ENCODE measurements at places on chromosomes 2 and 18.

GRCh38 chr2:219010162-219010756 is 17.0 kb upstream of the CRYBA2 start:
- no peak for DNase-seq

- DNase-seq = no peak
Observed at GRCh38 chr2:51120754-51121280, 88.9 kb upstream of the NRXN1 start.

DNA sequence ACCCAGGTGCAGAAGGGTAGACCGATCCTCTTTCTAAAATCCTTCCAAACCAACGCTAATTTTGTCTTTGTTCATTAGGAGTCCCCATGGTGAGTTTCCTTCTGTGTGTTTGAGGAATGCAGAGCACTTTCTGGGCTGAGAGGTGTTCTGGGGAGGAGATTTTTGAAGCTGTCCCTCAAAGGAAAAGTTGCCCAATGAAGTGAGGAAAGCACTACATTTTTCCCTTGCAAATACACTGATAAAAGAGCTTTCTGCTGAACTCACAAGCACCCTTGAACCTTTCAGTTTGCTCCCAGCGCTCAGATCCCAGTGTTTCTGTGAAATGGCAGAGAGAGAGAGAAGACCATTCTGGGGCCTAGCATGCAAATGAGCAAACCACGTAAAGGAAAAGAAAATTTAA is 299.6 kb upstream of the FANCL start:
- no peak for DNase-seq

GRCh38 chr2:2730301-2730833 is 399.3 kb upstream of the MYT1L start:
- DNase-seq = no peak

DNA sequence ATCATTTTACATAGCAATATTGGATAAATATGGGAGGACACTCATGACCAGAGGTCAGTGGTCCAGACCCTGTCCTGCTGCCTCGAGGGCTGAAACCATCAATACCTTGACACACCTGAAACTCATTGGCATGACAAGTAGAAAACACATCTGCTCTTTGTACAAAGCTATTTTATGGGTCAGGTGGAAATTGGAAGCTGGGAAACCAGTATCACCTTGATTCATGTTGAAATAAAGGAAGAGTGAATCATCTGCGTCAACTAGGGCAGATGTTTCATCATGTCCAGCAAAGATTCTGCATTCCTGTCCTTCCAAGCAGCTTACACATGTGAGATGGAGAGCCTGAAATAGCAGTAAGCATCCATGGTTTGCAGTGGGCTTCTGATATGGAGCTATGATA is 80.0 kb upstream of the ERBB4 start:
- no peak for DNase-seq

DNA sequence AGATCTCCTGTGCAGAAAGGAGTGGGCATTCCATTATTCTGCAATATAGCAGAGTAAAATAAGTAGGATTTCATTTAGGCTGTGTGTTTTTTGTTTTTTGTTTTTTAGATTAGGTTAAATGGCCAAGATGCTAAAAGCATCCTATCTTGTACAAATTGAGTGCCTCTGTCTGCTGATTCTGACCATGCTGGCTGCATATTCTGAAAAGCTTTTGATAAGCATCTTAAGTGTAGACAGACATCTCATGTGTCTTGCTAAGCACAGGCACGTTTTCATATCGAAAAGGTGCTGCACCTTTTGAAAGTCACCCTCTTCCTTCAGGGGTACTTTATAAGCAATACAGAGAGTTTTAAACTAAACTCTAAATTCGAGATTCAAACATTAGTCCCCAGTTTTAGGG is 74.0 kb upstream of the BCL11A start:
- DNase-seq = no peak

DNA sequence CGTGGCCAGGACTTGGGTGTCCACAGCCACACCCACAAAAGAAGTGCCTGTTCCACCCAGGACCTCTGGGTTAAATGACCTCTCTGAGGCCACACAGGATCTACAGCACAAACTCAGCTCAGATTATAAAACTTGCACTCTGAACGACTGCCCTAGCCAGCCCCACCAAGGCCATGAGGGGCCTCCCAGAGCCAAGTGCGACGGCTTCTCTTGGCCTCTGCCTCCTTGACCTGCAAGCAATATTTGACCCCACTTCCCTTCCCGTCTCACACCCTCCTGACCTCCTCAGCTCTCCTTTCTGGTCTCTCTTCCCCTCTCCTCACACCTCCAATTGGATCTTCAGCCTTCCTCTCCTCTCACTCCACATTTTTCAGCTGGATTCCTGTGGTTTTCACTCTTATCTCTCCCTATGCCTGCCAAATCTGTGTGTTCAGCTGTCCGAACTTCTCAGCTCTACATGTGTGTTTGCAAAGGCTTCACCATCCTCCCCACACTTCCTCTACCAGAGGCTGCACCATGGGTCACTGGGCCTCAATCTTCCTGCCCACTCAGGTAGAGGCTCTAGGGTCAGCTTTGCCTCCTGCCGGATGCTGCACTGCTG is 25.3 kb upstream of the STEAP3 start:
- no peak for DNase-seq

DNA sequence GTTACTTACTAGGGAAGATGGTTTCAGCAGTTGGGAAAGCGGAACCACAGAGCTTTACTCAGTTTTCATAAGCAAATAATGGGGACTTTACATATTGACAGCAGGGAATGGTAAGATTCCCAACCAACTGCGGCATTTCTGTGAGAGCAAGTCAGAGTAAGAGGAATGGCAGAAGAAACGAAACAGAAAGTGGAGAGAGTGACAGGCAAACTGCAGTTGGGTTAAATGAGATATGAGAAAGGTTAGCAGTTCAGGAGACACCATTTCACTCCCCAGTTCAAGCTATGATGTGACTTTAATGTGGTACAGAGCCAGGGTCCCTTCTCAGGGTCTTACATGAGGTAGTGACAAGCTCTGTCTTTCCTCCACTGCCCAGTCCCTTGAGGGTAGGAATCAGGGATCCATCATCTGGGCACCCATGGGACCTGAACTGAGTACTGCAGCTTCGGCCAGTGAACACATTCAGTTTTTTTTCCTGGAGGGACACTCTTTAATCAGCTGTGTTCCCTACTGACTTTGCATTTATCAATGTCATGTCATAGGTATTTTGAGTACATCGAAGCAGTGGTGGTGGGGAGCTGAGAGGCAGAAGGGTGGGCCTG is 33.0 kb upstream of the GREB1 start:
- DNase-seq = no peak

GRCh38 chr2:20675701-20676352 is 8.9 kb downstream of the GDF7 start:
- DNase-seq = no peak

- DNase-seq = no peak
Observed at GRCh38 chr18:59932401-59932800, 32.6 kb downstream of the PMAIP1 start.

GRCh38 chr2:127275356-127275755 is 18.6 kb downstream of the ERCC3 start:
- DNase-seq = no peak

- no peak for DNase-seq
Observed at GRCh38 chr2:120963997-120964705, 228.5 kb downstream of the GLI2 start.

DNA sequence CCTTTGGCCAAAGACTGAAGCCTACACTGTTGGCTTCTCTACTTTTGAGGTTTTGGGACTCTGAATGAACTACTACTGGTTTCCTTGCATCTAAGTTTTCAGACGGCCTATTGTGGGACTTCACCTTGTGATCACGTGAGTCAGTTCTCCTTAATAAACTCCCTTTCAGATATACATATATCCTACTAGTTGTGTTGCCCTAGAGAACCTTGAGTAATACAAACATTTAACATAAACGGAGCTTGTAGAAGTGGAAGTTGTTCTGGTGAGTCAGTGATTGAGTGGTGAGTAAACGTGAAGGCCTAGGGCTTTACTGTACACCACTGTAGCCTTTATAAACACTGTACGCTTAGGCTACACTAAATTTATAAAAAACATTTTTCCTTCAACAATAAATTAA is 107.2 kb upstream of the CDH2 start:
- no peak for DNase-seq

DNA sequence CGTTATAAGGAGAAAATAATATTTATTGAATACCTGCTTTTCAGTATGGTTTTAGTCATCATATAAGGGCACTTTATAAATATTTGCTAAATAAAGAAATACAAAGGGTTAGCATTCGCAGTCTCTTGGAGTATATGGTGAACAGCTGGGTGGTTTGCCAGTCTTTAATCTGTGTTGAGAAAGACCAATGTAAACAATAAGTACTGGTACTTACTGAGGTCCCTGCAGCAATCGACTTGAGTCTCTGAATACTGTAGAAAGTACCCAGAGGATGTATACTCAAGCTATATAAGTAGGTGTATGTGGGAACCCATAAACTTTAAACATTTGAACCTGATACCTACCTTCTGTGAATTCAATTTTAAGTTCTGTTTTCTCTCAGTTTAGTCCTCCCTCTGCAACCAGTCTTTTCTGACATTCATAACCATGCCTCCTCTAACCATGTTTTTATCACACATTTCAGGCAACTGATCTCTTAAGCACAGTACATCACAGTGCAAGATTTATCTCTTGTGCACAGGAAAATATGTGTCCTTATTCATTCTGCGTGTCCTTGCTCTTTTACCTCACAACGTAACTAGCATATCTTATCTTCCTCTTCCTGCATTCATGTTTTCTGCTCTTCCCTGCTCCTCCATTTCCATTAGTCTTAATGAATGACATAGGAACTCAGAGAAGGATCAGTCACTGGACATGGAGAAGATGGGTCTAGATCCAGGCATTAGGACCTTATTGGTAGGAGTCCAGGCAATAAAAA is 21.7 kb downstream of the C18orf63 start:
- no peak for DNase-seq

GRCh38 chr2:152468899-152469692 is 134.1 kb downstream of the FMNL2 start:
- DNase-seq = no peak

GRCh38 chr18:37412333-37412732 is 153.3 kb downstream of the CELF4 start:
- DNase-seq = no peak

DNA sequence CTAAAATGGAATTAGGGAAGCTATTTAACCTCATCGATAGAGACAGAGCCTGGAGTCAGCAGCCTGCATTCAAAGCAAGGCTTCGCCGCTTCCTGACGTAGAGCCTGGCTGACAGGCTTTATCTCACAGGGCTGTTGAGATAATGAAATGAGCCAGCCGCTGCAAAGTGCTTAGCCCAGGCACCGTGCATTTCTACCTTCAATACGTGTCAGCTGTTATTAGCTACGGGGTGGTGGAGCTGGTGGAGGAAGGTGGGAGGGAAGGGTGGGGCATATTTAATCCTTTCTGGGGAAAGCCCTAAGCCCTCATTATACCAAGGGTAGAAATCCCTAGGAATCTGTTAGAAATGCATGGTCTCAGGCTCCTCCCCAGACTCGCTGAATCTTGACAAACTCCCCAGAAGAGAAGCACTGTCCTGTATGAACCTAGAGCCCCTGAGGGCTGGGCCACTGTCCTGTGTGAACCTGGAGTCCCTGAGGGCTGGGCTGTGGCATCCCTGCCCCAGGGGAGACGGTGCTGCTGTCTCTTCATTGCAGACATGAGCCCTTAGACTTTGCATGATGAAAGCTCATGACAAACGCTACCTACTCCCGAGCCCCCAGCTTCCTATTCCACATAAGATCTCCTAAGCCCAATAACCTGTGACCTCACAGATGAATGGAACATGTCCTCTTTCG is 72.4 kb downstream of the ALPK2 start:
- no peak for DNase-seq

GRCh38 chr18:38025433-38026038 is 459.9 kb upstream of the CELF4 start:
- DNase-seq = no peak

DNA sequence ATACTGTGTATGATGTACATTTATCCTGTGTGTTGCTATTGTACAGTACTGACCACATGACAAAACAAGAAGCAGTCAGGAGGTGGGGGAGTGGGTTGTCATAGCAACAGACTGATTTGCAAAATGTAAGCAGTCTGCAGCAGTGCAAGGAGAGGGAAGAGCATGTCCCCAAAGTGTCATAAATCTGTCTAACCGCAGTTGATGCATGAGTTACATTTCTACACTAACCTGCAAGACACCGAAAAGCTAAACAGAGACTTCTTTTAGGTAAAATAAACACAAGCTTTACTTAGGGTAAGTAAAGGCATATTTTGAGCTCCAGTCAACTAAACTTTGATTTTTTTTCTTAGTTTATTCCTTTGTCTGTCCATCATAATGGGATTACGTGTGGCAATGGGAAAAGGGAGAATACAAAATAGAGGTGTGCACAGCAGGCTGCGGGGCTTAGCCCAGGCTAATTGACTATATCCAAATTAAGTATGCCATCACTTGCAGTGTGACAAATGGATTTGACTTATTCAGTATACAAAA is 134.5 kb downstream of the MEIS1 start:
- no peak for DNase-seq

DNA sequence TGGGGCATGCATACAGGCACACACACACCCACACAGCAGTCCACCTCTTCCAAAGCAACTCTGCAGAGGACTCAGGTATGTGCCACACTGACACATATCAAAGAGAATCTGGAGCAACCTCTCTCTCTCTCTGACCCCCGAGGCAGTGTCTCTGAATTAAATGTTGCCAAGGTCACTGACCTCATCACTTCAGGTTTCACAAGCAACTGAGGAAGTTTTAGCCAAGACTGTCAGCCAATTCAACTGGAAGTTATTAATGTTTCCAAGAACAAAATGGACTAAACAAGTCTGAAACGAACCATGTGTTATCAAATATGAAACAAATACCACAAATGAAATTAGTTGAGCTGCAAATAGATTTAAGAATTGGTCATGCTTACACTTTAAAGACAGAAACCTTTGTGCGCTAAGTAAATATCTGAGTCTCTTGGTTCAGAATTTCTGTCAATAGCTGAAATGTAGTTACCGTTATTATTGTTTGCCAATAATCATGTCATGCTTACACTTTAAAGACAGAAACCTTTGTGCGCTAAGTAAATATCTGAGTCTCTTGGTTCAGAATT is 86.1 kb downstream of the SLC25A12 start:
- DNase-seq = no peak

GRCh38 chr2:112648081-112648480 is 2.3 kb downstream of the SLC20A1 start:
- no peak for DNase-seq

DNA sequence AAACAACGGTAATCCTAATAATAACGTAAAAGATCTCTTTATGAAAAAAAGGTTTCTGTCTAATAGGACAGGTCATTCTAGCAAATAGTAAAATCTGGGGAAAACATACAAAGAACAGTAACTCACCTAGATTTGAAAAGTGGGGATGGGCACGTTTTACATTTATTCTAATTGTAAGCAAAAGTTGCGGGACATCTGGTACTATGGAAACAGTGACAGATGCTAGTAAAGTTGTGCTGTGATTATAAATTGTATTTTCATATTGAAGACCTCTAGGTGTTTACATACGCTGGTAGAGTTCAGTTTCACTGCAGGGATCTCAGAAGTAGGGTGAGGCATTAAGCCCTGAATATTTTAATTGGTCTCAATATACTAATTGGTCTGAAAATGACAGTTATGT is 422.5 kb downstream of the DPP10 start:
- DNase-seq = no peak

Measured in stimulated activated CD8-positive, alpha-beta memory T cell treated with anti-CD3 and anti-CD28 coated beads, Interleukin-2, amount 100 ng/mL, for 48 hours (primary cell).